ENCODE measurements at places on chromosomes 6 and 20.

- peak; percentile 64 for DNase-seq
Observed at GRCh38 chr20:22346716-22347115, 237.7 kb downstream of the FOXA2 start.

GRCh38 chr6:15255481-15255880, 9.6 kb downstream of the JARID2 start:
- no peak for DNase-seq

GRCh38 chr6:11331111-11331510, 98.6 kb upstream of the NEDD9 start:
- DNase-seq, result peak; percentile 50

GRCh38 chr6:170206851-170207431, 83.9 kb downstream of the DLL1 start:
- no peak for DNase-seq

DNA sequence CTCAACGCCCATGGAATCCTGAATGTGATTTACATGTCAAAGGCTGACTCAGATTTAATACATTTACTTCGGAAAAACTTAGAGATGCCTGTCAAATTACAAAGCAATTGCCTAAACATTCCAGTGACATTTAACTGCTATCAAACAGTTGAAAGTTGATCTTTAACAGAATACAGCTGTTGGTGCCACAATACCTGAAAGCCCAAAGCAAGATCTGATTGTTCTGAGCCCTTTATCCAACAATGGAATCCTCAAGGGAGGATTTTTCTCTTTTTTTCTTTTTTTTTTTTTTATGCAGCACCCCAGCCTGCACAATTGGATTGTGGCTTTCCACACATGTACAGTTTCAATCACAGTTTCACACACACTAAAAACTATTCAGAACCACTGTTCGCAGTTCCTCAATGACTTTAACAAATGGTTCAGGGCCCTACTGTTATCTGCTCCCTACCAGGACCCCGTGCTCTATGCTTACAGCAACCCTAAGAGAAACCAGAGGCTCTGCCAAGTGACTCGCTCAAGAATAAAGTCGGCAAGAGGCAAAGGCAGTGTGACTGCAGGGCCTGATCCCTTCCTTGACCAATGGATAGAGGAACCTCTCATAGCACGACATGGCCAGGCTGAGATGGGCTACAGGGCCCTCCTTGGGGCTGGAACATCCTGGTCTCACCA, 33.3 kb downstream of the EPB41L2 start:
- no peak for DNase-seq

- no peak for DNase-seq
Observed at GRCh38 chr20:31823360-31824124, 4.4 kb downstream of the MYLK2 start.

GRCh38 chr6:22949967-22950366, 380.6 kb downstream of the HDGFL1 start:
- no peak for DNase-seq

GRCh38 chr6:133339543-133340384, 98.6 kb downstream of the EYA4 start:
- DNase-seq, result no peak

DNA sequence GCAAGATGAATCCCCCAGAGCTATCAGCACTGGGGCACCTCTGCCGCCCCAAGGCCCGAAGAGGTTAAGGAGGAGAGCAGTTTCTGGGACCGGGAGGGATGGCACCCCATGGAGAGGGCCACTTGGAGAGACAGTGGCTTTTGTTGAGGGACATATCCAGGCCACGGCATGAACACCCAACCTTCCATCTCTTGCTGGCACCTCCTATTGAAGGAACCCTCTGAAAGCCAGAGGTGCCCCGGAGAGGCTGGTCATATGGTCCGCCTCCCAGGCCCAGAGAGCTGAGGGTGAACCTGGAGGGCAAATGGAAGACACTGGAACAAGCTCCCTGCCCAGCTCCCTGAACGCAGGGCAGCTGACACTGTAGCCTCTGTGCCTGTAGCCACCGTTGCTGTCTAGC, 167.0 kb downstream of the NFATC2 start:
- no peak for DNase-seq

- DNase-seq, result no peak
Observed at GRCh38 chr6:163338671-163339405, 75.7 kb upstream of the QKI start.

GRCh38 chr6:149332602-149333265, 15.2 kb downstream of the TAB2 start:
- no peak for DNase-seq

GRCh38 chr20:12294678-12295077, 377.0 kb downstream of the BTBD3 start:
- no peak for DNase-seq

GRCh38 chr6:138428944-138429598, 25.0 kb downstream of the HEBP2 start:
- peak; percentile 82 for DNase-seq

DNA sequence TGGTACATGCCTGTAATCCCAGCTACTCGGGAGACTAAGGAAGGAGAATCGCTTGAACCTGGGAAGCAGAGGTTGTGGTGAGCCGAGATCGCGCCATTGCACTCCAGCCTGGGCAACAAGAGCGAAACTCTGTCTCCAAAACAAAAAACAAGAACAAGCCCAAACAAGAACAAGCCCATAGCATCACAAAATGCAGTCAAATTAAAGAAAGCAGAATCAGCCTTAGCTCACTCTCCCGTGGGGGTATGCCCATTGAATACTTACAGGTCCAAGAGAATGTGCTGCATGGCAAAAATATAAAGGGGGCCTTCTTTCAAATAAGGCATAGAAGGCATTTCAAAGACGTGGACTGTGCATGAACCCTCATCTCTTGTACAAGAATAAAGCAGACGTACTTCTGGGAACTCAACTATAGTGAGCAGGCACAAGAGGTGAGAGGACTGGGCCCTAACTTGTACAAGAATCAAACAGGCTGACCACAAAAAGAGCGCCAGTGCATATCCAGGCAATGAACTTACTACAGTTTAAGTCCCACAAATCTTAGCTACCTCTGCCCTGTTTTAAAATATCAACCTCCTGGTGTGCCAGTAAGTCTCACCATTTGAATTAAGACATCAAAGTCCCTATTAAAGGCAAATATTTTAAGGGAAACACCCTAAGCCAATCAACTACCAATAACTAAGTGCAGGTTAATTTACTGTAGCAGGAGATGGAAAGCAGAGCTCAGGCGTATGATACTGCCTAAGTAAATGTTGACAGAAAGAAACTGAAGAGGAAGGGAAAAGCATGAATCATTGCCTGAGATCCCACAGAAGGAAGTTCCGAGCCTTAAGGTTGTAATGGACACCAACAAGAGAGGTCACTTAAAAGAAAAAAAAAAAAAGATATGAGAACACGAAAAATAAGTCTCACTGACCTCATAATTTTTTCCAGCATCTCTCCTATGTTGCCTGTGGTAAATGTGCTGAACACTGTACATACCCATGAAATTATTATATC, 37.4 kb downstream of the TOMM6 start:
- no peak for DNase-seq

GRCh38 chr6:129608886-129609537, 101.0 kb downstream of the ARHGAP18 start:
- DNase-seq, result no peak

DNA sequence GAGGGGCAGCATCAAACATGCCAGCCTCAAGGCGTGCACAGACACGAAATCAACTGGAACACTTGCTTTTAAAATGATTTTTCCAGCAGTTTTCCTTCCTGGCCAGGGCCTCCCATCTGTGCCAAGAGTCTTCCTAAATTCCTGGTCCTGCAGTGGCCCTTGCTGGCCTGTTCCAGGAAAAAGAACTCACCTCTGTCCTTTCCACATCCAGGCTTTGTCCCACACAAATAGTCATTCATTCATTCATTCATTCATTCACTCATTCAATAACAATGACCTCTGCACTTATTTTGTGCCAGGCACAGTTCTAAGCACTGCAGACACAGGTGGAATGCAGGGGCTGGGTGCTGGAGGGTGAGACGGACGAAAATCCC, 89.0 kb upstream of the CCDC167 start:
- no peak for DNase-seq

GRCh38 chr6:45678285-45678607, 300.5 kb upstream of the SUPT3H start:
- no peak for DNase-seq

GRCh38 chr6:11683871-11684270, 94.7 kb downstream of the ADTRP start:
- DNase-seq, result no peak

DNA sequence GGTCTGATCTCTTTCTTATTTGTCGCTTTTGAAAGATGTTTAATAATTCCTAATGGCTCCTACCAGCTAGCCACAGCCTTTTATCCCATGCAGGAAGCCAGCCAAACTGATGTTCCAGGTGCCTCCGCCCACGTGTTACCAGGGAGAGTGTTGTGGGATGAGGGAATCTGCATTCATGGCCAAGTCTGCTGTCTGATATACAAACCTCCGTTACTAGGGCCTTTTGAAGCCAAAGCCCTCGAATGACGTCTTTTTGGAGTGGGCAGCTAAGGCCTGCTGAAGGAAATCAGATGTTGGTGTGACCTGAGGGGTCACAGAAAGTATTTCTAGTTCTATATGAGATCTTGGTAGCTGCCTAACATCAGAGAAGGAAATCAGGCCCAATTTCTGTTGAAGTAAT, 21.3 kb downstream of the STK35 start:
- no peak for DNase-seq

- no peak for DNase-seq
Observed at GRCh38 chr6:98047871-98048270, 764.9 kb upstream of the MMS22L start.

DNA sequence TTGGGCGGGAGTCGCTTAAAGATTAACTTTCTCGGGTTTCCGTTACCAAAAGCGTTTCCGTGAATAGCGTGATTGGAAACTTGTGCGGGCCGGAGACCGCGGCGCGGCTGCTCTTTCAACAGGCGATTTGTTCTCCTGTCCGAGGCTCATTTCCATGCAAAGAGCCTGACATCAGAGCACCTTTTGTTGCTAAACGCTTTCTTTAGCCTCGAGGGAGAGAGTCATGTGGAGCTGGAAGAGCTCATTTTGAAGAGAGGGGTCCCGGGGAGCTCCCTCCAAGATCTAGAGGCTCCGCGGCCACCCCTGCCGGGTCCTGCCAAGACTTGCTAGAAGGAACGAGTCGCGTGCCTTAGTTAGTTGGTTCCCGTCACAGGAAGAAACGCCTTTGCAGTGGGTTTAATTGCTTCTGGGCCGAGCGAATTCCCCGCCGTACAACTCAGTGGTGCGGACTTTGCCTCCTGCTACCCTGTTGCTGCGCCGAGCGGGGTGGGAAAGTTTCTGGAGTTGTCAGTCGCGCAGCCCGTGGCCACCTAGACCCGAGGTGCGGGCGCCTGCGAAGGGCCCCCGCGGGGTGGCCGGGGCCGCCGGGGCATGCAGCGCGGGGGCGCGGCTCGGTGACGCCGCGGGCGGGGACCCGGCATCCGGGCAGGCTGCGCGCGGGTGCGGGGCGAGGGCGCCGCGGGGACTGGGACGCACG, at the start of gene SASH1:
Gene SASH1, plus strand, starts transcription at position 489 of the 697 bp plus-strand sequence. CDS start 230 bp downstream, outside the sequence.
- peak; percentile 38 for DNase-seq

DNA sequence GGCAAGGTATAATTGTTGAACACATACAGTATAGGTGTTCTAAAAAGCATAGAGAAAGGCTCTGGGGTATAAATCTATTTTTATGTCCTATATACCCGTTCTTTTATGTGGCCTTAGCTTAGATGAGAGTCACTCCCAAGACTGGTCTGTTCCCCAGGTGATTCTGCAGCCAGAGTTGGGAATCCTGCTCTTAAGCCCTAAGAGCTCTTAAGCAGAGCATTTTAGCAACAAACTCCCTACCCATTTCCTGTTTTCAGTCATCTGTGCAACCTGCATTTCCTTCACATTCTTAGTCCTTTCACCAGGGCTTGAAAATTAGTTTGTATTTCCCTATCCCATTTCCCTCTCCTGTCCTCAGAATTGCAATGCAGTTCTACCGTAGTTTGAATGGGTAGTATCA, 166.1 kb downstream of the HS3ST5 start:
- DNase-seq, result no peak

DNA sequence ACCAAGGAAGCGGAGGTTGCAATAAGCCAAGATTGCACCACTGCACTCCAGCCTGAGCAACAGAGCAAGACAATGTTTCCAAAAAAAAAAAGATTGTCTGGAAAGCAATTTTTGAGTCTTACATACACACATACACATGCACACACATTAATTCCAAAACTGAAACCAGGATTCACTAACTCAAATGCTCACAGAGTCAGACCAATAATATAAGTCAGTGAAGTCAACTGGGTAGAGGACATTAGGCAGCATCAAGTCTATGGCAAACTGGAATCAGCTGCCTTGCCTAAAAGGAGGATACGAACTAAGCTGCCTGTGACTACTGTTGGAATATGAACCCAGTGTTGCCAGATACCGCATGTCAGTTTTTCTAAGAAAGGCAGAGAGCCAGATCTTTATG, 15.7 kb downstream of the REM1 start:
- DNase-seq, result no peak

GRCh38 chr6:144588697-144589325, 303.7 kb downstream of the UTRN start:
- DNase-seq, result no peak

DNA sequence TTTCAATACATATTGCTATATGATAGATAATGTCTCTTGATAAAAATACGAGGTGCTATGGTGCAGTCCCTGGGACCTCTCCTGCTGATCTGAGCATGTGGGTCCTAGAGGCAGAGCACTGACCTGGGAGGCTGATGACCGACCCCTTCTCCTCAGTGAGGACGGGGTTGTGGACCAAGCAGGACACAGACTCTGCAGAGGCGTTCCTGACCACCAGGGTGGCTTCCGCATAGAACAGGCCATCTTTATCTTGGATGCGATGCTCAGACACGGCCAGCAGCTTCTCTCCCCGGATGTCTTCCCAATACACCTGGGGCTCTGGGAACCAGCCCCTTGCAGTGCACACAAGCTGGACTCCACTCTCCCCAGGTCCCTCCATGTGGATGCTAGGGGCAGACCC, 4.2 kb downstream of the BTNL2 start:
- DNase-seq, result no peak

DNA sequence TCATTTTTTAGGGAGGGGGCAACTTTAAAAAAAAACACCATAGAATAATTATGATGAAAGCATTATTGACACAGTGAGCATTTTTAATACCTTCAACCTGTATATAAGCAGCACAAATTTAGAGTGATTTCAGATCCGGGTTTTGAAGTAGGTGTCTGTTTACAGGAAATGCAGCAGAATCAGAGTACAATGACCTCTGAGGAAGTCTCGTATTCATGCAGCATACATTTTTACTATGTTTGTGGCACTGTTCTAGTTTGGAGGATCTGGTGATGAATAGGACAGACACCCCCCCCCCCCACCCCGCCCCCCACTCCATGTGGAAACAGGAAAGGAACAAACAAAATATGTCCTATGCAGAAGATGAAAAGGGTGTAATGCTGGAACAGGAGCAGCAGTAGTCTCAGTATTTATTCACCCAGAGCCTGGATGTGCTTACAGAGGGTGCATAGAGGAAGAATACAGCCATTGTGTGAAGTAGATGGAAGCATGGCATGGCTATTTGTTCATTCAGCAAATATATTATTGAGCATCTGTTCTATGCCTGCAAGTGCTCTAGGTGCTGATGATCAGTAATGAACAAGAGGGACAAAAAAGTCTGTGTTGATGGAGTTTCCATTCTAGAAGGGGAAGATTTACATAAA, 19.7 kb downstream of the VAPB start:
- DNase-seq, result no peak
